ENCODE measurements at places on chromosomes 11 and 22.

DNA sequence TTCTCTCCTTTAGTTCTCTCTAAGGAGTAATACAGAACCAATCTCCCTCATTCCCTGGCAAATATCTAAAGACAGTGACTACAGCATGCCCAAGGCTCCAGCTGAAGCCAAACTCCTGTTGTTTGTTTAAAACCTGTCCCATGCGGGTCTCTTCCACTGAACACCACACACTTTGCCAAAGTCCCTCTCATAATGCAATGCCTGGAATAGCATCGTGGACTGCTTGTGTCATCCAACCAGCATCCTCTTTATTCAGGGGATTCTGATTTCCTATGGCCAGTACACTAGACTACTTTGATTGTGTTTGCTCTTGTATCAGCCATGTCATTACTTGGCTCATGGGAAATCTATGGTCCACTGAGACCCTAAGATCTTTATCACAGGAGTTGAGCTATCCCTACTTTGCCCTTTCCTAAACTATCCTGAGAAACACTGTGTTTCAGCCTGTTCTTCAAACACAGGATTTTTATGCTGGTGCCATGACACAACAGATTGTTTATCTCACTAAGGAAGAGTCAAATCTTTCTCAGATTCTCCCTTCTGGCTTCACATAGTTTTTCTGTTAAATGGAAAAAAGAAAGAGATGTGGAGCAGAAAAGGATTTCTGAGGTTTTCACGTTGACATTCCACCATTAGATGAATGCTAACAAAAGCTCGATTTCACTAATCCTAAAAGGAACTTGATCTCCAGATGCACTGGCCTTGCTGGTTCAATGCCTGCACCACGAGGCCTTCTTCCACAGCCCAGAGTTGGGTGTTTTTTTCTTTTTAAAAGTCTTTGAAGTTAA is 15.9 kb upstream of the IRAG1 start:
- no peak for DNase-seq

DNA sequence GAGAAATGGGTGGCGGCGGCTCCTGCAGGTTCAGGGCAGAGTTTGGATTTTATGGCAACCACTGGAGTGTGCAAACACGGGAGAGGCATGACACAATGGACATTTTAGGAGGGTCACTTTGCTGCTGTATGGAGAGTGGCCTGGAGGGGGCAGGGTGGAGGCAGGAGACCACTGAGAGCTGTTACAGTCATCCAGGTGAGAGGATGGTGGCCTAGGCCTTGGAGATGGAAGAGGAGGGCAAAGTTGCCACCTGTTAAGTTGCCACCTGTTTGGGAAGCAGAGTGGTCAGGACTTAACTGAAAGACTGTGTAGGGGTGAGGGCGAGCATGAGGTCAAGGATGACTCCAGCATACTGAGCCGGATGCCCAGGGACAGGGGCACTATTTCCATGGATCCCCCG is 2.3 kb upstream of the RAD9A start:
- DNase-seq: no peak

- DNase-seq: no peak
Observed at GRCh38 chr11:10488934-10489691, 34.0 kb downstream of the AMPD3 start.

DNA sequence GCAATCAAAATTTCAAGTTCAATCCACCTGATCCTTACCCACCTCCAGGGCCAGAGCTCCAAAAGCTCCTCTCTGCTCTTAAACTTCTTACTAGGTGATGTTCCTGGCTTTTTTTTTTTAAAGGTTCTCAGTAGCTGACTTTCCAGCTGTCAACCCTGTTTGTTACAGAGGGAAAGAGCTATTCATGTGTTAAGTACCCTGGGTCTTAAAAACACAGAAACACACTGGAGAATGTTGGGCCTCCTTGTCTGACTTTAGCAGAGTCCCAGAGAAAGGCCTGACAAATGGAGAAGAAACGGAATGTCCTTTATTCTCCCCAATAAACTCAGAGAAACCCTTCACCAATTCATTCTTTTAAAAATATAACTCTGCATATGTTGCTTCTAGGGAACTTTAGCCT is 3.2 kb downstream of the LRRC4C start:
- no peak for DNase-seq

GRCh38 chr11:26909991-26910591 is 83.8 kb upstream of the FIBIN start:
- no peak for DNase-seq
